ENCODE measurements at places on chromosomes 1 and 21.
A peak's percentile ranks its signal among the peaks of the same experiment; 100 is the strongest.

GRCh38 chr1:204814166-204814884 lies 56.3 kb upstream of the NFASC start:
- H3K36me3 ChIP-seq: no peaks in the 10 kb centered on the region
- H3K4me1 ChIP-seq: no peaks in the 10 kb centered on the region
- H3K27me3 ChIP-seq: peaks cover 25% of the 10 kb centered on the region
- H3K4me3 ChIP-seq: no peak overlapping the region
- no peak overlapping the region for H3K27ac ChIP-seq
- no peak for ATAC-seq

GRCh38 chr1:228968891-228969606 lies 233.8 kb downstream of the RHOU start:
- H3K27ac ChIP-seq: no peak overlapping the region
- peaks cover 23% of the 10 kb centered on the region for H3K27me3 ChIP-seq
- no peaks in the 10 kb centered on the region for H3K4me1 ChIP-seq
- H3K4me3 ChIP-seq: no peak overlapping the region

- ATAC-seq: no peak
- no peaks in the 10 kb centered on the region for H3K36me3 ChIP-seq
- H3K27me3 ChIP-seq: peaks cover 51% of the 10 kb centered on the region
- H3K4me3 ChIP-seq: no peak overlapping the region
Observed at GRCh38 chr1:110481968-110482623, 31.1 kb downstream of the PROK1 start.

GRCh38 chr1:209850342-209850979 lies 22.7 kb downstream of the UTP25 start:
- peaks cover 13% of the 10 kb centered on the region for H3K4me1 ChIP-seq
- no peak overlapping the region for H3K4me3 ChIP-seq
- H3K36me3 ChIP-seq: peaks cover 60% of the 10 kb centered on the region
- H3K27ac ChIP-seq: peak overlapping the region; percentile 65

GRCh38 chr1:23421753-23422240 lies 2.8 kb downstream of the TCEA3 start:
- H3K4me1 ChIP-seq: peaks cover 30% of the 10 kb centered on the region
- H3K36me3 ChIP-seq: no peaks in the 10 kb centered on the region
- H3K27ac ChIP-seq: no peak overlapping the region
- peaks cover 50% of the 10 kb centered on the region for H3K27me3 ChIP-seq
- ATAC-seq: no peak

- H3K27ac ChIP-seq: no peak overlapping the region
- no peak overlapping the region for H3K4me3 ChIP-seq
- ATAC-seq: no peak
- H3K27me3 ChIP-seq: peaks cover 23% of the 10 kb centered on the region
- no peaks in the 10 kb centered on the region for H3K4me1 ChIP-seq
Observed at GRCh38 chr1:53532912-53533311, 73.7 kb downstream of the DMRTB1 start.

DNA sequence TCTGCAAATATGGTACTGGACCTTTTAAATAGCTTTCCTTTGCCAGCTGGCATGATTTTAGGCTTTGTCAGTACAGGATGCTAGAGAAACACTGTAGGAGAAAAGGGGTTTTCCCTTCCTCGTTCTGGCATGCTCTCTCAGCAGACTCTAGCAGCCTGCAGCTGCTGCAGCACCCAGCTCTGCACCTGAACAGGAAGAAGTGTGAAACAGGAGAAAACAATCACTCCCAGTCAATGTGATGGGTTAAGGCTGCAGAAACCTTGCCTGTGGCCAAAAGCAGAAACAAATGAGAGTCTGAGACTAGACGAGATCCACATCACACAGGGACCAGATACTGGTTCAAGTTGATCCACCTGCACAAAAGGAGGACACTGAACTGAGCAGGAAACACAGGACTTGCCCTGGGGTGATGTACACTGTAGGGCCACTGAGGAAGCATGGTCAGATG lies 21.2 kb downstream of the OVGP1 start:
- no peaks in the 10 kb centered on the region for H3K27me3 ChIP-seq
- peaks cover 36% of the 10 kb centered on the region for H3K4me1 ChIP-seq
- no peaks in the 10 kb centered on the region for H3K36me3 ChIP-seq
- peak overlapping the region; percentile 5 for H3K27ac ChIP-seq
- peak; percentile 98 for ATAC-seq

- H3K4me3 ChIP-seq: no peak overlapping the region
- H3K27ac ChIP-seq: no peak overlapping the region
- ATAC-seq: no peak
- peaks cover 26% of the 10 kb centered on the region for H3K36me3 ChIP-seq
- no peaks in the 10 kb centered on the region for H3K27me3 ChIP-seq
- H3K4me1 ChIP-seq: no peaks in the 10 kb centered on the region
Observed at GRCh38 chr1:58441699-58442098, 104.8 kb downstream of the OMA1 start.

GRCh38 chr21:39232861-39233291 lies 49.6 kb upstream of the PSMG1 start:
- no peaks in the 10 kb centered on the region for H3K27me3 ChIP-seq
- peaks cover 50% of the 10 kb centered on the region for H3K36me3 ChIP-seq
- no peak for ATAC-seq

DNA sequence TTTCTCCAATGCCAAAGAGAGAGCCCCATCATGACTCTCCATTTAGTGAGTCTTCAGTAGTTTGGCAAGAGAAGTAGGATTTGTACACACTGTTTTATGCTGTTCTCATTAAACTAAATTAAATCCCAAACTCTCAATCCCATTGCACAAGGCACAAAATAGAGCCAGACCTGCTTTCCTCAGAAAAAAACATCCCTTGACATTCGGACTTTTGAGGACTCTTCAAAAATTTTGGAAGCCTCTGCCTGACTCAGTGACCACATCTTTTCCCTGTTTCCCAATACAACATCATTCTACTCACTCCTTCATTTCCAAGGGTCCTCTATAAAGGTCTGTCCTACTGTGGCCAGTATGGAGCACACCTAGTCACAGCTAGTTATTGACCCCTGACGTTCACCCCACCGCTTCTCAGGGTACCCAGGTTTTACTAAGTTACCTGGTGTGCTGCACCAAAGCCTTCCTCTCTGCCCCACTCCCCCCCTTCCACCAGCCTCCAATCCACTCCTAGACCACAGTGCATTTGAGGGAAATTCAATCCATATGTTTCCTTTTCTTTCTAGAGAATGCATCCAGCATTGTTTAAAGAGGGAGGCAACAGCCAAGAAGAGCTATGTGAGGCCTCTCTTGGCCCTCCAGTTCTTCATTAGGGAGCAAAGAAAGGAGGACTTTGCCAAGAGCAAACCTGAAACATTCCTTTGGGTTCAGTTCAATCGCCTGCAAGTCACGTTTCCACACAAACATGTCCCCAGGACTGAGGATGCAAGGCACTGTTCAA lies 428.7 kb downstream of the PLPP3 start:
- H3K27me3 ChIP-seq: no peaks in the 10 kb centered on the region
- no peak for ATAC-seq
- no peak overlapping the region for H3K4me3 ChIP-seq
- no peaks in the 10 kb centered on the region for H3K36me3 ChIP-seq
- no peaks in the 10 kb centered on the region for H3K4me1 ChIP-seq
- no peak overlapping the region for H3K27ac ChIP-seq

GRCh38 chr1:59730759-59731478 lies 83.8 kb upstream of the HOOK1 start:
- H3K4me1 ChIP-seq: no peaks in the 10 kb centered on the region
- ATAC-seq: no peak

GRCh38 chr1:231183639-231184590 lies 22.1 kb downstream of the TRIM67 start:
- H3K4me3 ChIP-seq: no peak overlapping the region
- no peak for ATAC-seq
- H3K27me3 ChIP-seq: peaks cover 52% of the 10 kb centered on the region
- H3K27ac ChIP-seq: no peak overlapping the region
- H3K4me1 ChIP-seq: no peaks in the 10 kb centered on the region

DNA sequence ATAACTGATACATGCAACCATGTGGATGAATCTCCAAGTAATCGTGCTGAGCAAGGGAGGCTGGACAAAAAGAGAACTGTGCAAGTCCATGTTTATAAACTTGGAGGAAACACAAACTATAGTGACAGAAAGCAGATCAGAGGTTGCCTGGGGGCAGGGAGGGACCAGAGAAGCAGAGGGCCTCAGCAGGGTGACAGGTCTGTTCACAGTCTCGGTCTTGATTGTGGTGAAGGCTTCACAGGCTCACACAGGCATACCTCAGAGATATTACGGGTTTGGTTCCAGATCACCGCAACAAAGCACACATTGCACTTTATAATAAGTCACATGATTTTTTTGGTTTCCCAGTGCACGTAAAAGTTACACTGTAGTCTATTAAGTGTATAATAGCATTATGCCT lies 28.5 kb downstream of the ACOT7 start:
- no peaks in the 10 kb centered on the region for H3K27me3 ChIP-seq
- no peak overlapping the region for H3K4me3 ChIP-seq
- peaks cover 16% of the 10 kb centered on the region for H3K36me3 ChIP-seq
- peaks cover 23% of the 10 kb centered on the region for H3K4me1 ChIP-seq

DNA sequence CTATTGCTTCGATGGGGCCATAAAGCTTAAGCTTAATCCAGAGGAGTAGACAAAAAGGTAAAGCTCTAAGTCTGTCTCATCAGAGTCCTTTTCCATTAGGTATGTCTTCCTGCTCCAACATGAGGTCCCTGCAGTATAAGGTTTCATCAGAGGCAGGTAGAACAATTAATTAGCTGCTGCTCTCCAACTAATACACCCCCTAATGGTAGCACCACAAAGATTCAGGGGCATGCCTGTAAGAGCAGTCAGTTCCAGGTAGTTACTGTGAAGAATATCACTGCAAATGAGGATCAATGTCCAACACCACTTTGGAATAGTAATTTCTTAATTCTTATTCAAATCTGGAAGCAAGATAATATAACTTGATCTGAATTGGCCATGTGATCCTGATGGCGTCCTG lies 160.3 kb upstream of the ESRRG start:
- H3K27ac ChIP-seq: no peak overlapping the region
- no peaks in the 10 kb centered on the region for H3K4me1 ChIP-seq
- ATAC-seq: no peak
- H3K4me3 ChIP-seq: no peak overlapping the region
- H3K27me3 ChIP-seq: no peaks in the 10 kb centered on the region

- H3K4me1 ChIP-seq: peaks cover under 1% of the 10 kb centered on the region
- H3K4me3 ChIP-seq: no peak overlapping the region
- no peaks in the 10 kb centered on the region for H3K27me3 ChIP-seq
Observed at GRCh38 chr1:202367271-202367670, 18.8 kb downstream of the PPP1R12B start.

GRCh38 chr1:4002061-4002521 lies 102.0 kb upstream of the C1orf174 start:
- H3K4me3 ChIP-seq: no peak overlapping the region
- H3K4me1 ChIP-seq: peaks cover 20% of the 10 kb centered on the region
- H3K27ac ChIP-seq: no peak overlapping the region
- ATAC-seq: no peak

GRCh38 chr1:184473176-184473966 lies 86.5 kb downstream of the C1orf21 start:
- no peaks in the 10 kb centered on the region for H3K27me3 ChIP-seq
- no peak overlapping the region for H3K4me3 ChIP-seq
- H3K27ac ChIP-seq: no peak overlapping the region
- no peaks in the 10 kb centered on the region for H3K36me3 ChIP-seq

DNA sequence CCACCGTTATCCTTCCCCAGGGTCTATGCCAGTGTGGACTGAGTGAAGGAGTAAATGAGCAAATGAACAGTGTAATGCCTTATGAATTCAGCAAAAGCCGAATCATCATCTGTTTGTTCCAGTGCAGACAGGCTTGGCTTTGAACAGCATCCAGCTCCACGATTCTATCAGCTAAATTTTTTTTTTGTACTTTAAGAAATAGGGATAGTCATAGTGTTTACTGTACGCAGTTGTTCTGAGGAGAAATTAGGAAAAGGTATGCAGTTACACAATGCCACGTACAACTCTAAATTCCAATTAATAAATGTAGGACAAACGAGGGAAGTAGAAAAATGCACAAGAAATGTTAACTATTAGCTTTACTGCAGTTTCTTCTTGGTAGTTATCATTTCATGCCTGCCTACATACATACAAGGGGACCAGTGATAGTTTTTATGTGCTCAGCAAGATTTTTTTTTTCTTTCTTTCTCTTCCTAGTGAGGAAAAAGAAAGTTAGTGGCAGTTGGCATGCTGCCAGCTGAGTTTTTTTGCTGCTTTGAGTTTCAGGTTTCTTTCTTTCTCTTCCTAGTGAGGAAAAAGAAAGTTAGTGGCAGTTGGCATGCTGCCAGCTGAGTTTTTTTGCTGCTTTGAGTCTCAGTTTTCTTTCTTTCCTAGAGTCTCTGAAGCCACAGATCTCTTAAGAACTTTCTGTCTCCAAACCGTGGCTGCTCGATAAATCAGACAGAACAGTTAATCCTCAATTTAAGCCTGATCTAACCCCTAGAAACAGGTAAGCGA lies at the start of gene IFI44L:
TSS of gene IFI44L (plus strand) at position 646 of the 777 bp plus-strand sequence. CDS start 7,468 bp downstream, outside the sequence.
- H3K36me3 ChIP-seq: peaks cover 9% of the 10 kb centered on the region
- no peak for ATAC-seq
- peak within 1 kb of the TSS; percentile 59 for H3K27ac ChIP-seq
- peak within 1 kb of the TSS; percentile 55 for H3K4me3 ChIP-seq
- H3K27me3 ChIP-seq: no peaks in the 10 kb centered on the region

- H3K27ac ChIP-seq: peak overlapping the region; percentile 93
- peaks cover 47% of the 10 kb centered on the region for H3K36me3 ChIP-seq
- no peaks in the 10 kb centered on the region for H3K27me3 ChIP-seq
- peak; percentile 76 for ATAC-seq
Observed at GRCh38 chr1:27416387-27417111, 24.1 kb downstream of the GPR3 start.

DNA sequence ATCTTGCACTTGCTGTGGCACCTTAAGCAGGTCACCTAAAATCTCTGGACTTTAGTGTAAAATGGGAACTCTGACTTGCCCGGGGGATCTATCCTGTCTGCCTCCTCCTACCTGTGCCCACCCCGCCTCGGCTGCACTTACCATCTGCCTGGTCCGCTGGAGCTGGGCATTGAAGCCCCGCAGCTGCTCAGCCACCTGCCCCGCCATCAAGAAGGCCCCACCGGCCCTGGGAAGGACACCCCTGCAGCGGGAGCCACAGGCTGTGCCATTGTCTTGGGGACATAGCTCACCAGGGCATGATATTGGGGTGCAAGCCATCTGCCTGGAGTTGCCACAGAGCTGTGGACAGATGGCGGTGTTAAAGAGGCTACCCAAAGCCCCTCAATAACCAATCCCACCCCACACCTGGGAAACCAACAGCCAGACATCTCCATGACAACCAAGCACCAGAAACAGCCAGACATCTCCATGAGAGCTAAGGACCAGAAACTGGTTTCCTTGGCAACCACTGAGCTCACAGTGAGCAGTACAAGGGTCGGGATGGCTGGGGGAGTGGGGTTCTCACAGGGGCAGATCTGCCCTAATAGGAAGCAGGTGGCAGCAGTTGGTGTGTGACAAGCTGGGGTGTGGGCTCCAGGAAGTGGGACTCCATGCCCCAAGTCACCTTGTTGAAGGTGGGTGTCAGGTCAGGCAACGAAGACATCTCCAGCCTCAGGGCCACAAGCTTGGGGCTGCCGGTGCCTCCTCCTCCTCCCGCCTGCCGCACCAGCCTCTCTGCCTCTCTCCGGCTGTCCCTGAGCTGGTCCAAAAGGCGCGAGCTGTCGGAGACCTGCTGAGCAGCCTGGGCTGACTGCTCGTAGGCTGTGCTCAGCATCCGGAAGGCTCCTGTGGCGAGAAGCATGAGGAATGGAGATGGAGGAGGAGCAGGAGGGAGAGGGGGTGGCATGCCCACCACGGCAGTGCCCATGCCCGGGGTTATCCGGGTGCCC lies 29.1 kb downstream of the LAMB3 start:
- H3K4me1 ChIP-seq: peaks cover 13% of the 10 kb centered on the region
- H3K27me3 ChIP-seq: peaks cover 35% of the 10 kb centered on the region
- H3K4me3 ChIP-seq: no peak overlapping the region
- ATAC-seq: no peak
